ENCODE measurements at places on chromosomes 5 and 9.

GRCh38 chr5:77218263-77218662 lies 7.8 kb downstream of the PDE8B start:
- no peak for DNase-seq

DNA sequence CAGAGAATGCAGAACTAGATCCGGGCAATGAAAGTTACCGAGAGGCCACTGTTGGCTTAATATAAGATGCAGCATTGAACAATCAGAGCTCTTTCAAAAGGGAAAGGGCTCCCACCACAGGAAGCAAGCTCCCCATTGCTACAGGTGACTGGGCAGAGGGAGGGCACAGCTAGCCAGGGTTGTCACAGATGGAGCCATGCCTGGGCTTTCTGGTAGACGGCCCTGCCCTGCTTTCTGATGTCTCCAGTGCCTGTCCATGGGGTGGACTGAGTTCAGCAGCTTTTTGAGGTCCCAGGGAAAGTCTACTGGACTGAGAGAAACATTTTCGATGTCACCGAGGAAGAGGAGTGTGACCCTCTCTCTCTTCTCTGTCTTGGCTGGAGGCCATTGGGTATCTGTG lies 14.1 kb downstream of the RGS3 start:
- no peak for DNase-seq

GRCh38 chr5:113574417-113574816 lies 60.9 kb downstream of the YTHDC2 start:
- DNase-seq = no peak

GRCh38 chr5:142684508-142685041 lies 1.3 kb downstream of the FGF1 start:
- DNase-seq = no peak

DNA sequence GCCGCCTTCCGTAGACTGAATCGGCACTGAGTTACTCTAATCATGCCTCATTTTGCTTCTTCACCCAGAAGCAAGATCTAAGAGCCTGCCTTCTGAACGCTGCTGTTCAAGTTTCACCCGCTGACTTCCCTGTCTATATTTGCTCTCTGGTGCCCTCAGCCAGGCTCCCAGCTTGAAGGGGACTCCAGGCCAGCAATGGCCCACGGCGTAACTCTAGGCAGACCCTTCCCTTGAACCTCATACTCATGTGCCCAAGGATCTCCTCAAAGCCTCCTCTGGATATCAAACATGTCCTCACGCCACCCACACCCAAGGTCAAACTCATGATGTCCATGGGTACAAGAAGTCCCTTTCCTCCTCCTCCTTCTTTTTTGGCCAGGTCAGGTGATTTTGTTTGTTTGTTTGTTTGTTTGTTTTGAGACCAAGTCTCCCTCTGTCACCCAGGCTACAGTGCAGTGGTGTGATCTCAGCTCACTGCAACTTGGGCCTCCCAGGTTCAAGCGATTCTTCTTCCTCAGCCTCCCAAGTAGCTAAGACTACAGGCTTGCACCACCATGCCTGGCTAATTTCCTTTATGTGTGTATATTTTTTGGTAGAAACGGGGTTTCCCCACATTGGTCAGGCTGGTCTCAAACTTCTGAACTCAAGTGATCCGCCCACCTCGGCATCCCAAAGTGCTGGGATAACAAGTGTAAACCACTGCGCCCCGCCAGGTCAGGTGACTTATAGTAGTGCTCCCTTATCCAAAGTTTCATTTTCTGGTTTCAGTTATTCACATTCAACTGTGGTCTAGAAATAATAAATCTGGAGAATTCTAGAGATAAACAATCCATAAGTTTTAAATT lies 239.0 kb downstream of the SYK start:
- DNase-seq = no peak

GRCh38 chr5:32597041-32597629 lies 11.8 kb downstream of the SUB1 start:
- no peak for DNase-seq

DNA sequence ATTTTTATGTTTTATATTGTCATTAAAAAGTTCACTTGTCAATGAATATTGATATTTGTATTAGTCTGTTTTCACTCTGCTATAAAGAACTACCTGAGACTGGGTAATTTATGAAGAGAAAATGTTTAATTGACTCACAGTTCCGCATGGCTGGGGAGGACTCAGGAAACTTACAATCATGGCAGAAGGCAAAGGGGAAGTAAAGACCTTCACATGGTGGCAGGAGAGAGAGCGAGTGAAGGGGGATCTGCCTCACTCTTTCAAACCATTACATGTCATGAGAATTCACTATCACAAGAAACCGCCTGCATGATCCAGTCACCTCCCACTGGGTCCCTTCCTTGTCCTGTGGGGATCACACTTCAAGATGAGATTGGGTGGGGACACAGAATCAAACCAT lies 27.4 kb downstream of the SRD5A1 start:
- no peak for DNase-seq

GRCh38 chr9:91347377-91347776 lies 14.3 kb downstream of the AUH start:
- no peak for DNase-seq

DNA sequence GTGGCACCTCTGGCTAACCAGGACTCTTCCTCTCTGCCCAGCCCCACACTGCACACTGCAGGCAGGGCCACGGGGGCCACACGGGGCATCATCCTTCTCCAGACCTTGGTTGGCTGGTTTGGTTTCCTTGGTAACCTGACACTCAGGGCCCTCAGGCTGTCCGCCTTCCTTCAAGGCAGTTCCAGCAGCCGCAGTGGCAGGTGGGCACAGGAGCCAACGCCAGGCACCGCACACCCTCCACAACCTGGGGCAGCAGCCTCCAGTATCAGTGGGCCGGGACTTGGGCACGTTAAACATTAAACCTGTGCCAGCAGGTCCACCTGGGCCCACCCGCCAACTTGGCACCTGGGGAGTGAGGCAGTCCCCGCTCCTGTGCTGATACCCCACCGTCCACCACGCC lies 1.9 kb downstream of the NPDC1 start:
- no peak for DNase-seq

DNA sequence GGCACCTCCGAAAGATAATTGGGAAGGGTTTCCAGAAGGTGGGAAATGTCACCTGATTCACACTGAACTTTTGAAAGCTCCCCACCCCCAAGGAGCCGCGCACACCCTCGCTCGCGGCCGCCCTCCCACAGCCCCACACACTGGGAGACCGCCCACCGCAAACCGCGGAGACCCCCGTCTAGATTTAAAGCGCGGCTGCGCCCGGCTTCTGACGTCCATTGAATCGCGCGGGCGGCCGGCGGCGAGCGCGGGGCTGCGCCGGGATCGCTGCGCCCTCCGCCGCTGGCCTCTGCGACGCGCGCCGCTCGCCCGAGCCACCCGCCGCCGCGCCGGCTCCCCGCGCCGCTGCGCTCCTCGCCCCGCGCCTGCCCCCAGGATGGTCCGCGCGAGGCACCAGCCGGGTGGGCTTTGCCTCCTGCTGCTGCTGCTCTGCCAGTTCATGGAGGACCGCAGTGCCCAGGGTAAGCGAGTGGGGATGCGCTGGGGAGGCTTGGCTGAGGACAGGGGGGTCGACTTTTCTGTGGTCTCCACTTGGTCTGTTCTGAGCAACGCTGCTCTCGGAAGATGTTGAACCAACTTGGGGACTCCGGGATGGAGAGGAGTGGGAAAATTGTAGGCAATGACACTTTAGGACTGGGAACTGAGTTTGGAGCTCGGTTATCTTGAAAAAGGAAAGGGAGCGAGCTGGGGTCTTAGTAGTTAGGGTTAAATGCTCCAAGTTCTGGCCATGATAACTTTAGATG lies at the start of gene FST:
Gene FST, plus strand, starts transcription at position 214 of the 743 bp plus-strand sequence. Its CDS starts 163 bp downstream, at position 377.
- DNase-seq = no peak

- no peak for DNase-seq
Measured at GRCh38 chr9:34976441-34976840, 13.1 kb upstream of the DNAJB5 start.

DNA sequence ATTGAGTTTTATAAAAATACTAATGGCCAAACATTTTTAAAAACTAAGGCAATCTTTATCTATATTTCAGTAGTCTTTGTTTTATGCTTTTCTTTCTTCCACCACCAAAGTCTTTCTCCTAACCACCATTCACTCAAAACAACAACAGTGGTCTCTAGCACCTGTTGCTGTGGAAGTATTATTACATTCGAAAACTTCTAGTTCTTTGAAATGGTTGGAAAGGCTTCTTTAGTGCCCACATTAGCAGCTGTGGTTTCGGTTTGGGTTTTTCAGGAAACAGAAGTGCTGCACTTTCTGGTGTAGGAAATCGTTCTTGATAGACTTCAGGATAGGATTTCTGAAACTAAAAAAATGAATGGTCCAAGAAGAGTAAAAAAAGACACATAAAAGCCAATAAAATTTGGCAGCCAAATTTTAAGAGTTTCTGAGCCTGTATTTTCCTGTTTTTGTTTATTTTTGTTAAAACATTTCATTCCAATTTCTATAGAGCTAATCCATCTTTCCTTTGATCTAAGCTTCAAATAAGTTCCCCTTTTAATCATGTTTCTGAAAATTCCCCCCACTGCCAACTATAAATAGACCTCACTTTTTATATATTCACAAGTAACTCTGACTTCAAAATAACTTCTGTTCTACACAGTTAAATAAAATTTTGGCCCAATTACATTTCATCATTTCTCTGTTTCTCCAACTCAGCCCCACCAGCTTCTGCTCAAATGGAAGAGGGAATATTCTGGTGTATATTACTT lies 102.2 kb downstream of the DEPDC1B start:
- no peak for DNase-seq

DNA sequence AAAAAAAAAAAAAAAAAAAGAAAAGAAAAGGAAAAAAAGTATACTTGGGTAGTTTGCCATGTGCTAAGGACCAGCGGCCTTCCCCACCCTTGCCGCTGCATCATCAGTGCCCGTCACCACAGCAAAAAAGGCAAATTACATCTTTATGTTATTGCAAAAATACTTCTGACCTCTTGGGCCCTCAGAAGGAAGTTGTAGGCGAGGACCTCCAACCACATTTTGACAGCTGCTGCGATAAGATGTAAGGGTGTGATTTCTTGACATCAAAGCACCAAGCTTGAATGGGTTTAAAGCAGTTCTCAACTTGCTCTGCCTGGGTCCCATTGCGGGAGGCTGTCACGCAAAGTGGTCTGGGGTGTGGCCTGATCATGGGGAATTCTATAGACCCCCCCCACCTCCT lies 39.2 kb downstream of the DMRT1 start:
- no peak for DNase-seq

DNA sequence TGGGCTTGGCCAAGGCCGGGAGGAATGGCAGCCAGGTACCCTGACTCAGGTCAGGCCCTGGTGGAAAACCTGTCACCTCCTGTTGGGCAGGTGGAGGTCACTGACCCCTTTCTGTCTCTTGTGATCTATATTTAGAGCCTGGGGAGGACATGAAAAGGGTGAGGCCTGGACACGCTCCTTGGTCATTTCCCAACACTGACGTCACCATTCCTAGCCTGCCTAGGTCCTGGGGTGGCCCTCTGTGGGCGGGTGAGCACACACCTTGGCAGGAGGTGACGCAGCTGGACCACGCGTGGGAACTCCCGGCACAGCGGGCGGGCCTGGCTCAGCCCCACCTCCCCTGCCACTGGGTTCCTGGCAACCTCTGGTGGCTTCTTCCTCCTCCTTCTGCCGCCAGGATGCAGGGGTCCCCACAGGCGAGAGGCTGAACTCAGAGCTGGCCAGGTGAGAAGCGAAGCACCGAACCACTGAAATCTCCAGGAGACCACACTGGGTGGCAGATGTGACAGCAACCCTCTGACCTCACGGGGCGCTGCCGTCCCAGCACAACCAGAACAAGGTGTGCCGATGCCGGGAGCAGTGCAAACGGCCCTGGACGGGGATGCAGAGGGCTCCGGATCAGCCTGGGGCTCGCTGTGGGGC lies 6.4 kb upstream of the RALGDS start:
- DNase-seq = no peak

DNA sequence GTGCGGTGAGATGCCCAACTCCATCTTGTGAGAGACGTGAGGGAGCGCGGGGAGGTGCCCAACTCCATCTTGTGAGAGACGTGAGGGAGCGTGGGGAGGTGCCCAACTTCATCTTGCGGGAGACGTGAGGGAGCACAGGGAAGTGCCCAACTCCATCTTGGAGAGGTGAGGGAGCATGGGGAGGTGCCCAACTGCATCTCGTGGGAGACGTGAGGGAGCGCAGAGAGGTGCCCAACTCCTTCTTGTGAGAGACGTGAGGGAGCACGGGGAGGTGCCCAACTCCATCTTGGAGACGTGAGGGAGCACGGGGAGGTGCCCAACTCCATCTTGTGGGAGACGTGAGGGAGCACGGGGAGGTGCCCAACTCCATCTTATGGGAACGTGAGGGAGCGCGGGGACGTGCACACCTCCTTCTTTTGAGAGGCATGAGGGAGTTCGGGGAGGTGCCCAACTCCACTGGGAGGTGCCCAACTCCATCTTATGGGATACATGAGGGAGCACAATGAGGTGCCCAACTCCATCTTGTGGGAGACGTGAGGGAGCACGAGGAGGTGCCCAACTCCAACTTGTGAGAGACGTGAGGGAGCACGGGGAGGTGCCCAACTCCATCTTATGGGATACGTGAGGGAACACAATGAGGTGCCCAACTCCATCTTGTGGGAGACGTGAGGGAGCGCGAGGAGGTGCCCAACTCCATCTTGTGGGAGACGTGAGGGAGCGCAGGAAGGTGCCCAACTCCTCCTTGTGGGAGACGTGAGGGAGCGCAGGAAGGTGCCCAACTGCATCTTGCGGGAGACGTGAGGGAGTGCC lies 235.4 kb downstream of the CACNA1B start:
- DNase-seq = no peak

- DNase-seq = no peak
Measured at GRCh38 chr5:27191786-27192510, 153.6 kb upstream of the CDH9 start.

GRCh38 chr9:71895955-71896354 lies 15.0 kb downstream of the ABHD17B start:
- DNase-seq = no peak

- DNase-seq = no peak
Measured at GRCh38 chr5:170315154-170315553, 17.6 kb upstream of the LCP2 start.

DNA sequence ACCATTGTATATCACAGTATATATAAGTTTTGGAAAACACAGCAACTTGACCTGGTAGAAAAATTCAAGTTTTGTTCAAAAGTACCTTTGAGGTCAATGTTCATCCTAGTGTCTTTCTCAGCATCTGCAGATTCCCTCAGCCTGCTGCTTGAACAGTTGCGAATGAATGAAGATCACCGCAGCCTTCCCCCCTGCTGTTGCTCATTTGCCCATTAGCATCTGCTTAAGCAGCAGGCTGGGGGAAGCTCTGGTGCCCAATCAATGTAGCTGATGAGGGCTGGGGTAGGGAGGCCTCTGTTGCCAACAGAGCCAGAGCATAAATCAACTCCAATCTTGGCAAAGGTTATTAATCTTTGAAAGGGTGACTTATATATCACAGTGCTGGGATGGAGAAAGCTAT lies 586.5 kb upstream of the PTPRD start:
- no peak for DNase-seq

- no peak for DNase-seq
Measured at GRCh38 chr9:97311798-97312500, 4.5 kb downstream of the CCDC180 start.

DNA sequence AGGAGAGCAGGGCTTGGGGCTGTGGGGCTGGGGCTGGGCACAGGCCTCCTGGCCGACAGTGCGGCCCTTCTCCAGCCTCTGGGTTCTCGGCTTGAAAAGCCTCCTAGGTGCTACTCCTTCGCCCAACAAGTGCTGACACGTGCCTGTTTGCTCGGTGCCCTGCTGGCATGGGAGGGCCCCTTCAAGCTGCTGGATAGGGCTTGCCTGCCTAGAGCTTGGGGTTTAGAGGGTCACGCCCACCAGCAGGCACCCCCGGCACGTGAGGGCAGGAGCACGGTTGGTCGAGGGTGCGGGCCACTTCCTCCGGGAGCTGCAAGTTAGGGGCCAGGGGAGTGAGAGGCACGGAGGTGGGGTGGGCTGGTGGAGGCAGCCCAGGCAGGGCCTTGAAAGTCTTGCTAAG lies 106.2 kb downstream of the RXRA start:
- no peak for DNase-seq

- no peak for DNase-seq
Measured at GRCh38 chr9:111131211-111131610, 92.9 kb upstream of the LPAR1 start.
